ENCODE measurements at places on chromosomes 4 and X.
A peak's percentile ranks its signal among the peaks of the same experiment; 100 is the strongest.

DNA sequence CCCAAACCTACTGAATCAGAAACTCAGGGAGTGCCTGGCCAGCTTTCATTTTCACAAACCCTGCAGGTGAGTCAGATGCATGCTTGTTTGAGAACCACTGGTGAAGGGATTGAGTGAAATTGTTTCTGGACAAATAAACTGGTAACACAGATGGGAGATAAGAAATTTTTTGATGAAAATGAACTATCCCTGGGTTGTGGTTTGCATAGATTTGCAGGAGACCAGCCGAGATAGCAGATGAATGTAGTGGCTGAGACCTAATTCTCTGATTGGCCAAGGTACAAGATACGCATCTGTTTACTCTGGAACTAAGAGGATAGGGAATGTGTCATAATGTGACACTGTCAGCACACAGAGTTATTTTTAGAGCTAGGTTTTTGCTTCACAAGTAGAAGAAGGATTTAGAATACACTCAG lies 117.8 kb upstream of the NOCT start:
- peak; percentile 52 for DNase-seq

DNA sequence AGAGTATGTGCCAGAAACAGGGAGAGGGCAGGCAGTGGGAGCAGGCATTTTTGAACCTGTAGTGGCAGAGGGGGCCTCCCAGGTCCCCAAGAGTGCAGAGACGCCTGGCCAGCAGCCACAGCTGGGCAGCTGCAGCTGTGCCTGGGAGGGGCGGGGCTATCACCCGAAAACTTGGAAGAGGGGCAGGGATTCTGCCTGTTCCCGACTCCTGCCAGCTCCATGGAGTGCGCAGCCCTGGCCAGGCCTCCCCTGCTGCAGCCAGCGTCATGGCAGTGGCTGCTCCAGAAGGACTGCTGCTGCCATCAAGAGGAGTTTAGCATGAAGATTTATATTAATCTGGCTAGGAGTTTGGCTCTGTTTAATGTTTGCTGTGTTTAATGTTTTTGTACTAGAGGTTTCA lies 532.1 kb upstream of the PITX2 start:
- no peak for DNase-seq

- DNase-seq, result no peak
Measured at GRCh38 chrX:3160756-3161155, 119.5 kb downstream of the ARSF start.

DNA sequence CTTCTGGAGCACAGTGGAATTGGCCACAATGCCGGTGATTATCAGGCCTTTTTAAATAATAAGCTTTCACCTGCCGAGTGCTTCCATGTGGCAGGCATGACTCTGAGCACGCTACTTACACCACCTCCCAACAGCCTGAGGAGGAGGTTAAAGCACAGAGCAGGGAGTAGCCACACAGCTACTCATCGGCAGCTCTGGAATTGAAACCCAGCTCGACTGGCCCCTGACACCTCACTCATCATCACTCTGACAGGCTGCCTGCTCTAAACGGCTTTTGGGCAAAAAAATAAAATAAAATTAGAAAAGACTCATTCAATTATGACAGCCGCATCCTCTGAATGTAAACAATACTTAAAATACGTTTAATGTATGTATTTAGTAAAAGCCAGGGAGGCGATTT lies 326.4 kb upstream of the NOCT start:
- DNase-seq, result no peak

- no peak for DNase-seq
Measured at GRCh38 chr4:140680686-140681085, 75.5 kb downstream of the TBC1D9 start.

DNA sequence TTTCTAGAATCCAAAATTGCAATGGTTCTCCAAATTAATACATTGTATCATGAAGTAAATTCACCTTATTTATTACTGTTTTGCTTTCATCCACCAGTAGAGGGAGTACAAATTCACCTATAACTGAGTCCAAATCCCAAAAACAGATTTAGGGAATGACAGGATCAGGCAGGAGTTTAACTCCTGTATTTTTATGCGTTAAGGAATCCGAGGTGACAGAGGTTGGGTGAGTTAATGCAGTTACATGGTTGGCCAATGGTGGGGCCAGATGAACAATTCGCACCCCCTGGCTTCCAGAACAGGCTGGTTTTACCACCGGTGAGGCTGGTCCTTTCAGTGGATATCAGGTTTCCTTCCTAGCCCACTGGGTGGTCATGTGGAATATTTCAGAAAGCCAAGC lies 82.4 kb downstream of the MTNR1A start:
- no peak for DNase-seq

DNA sequence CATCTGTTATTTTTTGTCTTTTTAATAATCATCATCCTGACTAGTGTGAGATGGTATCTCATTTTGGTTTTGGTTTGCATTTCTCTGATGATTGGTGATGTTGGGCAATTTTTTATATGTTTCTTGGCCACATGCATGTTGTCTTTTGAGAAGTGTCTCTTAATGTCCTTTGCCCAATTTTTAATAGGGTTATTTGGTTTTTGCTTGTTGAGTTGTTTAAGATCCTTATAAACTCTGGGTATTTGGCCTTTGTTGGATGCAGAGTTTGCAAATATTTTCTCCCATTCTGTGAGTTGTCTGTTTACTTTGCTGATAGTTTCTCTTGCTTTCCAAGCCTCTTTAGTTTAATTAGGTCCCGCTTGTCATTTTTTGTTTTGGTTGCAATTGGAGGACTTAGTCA lies 152.1 kb upstream of the MED14 start:
- DNase-seq, result no peak

- no peak for DNase-seq
Measured at GRCh38 chr4:152454398-152455011, 81.4 kb downstream of the FBXW7 start.

- no peak for DNase-seq
Measured at GRCh38 chr4:747546-748170, 42.0 kb downstream of the PCGF3 start.

DNA sequence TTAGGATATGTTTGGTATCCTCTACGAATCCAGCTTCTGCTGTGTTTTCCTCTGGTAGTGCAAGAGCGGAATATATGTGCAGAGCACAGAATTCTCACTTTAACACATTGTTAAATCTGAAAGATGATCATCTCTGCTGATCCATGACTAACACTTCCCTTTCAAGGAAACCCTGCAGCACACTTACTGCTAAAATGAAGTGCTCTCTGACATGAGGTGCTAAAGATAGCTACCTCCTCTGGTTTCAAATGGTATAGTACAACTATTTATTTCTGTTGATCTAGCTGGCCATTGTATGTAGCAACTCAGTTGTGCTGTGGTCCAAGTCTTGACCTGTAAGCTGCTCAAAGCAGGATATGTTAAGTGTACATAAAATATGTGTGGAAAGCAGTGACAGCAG lies 162.4 kb upstream of the FMR1 start:
- DNase-seq, result no peak

- no peak for DNase-seq
Measured at GRCh38 chr4:23161787-23162186, 469.1 kb downstream of the GBA3 start.

DNA sequence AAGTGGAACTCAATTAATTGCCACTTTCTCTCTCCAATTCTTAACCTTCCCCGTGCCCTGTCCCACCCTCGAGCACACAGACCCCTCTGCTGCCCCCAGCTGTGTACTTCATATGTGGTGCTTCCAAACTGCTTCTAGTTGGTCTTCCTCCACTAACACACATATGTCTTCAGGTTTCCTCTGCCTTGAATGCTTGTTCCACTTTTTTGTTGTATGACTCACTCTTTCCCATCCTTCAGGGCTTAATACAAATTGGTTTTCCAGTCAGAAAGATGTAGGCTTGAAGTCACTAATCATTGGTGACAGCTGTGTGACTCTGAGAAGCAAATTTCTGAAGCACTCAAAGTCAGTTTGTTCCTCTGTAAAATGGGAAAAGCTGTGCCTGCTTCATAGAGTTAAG lies 30.6 kb downstream of the TRIM2 start:
- no peak for DNase-seq

- DNase-seq, result peak; percentile 75
Measured at GRCh38 chrX:115690511-115691216, 129.7 kb downstream of the PLS3 start.

- no peak for DNase-seq
Measured at GRCh38 chr4:126004941-126005340, 690.2 kb downstream of the FAT4 start.

- DNase-seq, result peak; percentile 33
Measured at GRCh38 chr4:39931441-39931901, 46.2 kb downstream of the PDS5A start.

DNA sequence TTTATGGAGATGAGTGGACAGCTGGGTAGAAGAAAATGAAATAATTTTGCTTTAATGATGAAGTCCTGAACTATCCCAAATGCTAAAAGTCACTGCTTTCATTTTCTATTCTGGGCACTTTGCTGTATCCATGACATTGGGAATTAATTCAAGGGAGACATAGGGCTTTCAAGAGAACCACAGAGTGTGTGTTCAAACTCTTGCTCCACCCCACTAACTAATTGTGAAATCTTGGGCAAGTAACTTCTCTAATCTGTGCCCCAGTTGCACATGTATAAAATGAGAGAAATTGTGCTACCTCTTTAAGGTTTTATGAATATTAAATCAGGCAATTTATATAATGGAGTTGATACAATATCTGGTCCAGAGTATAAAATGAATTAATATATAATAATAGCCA lies 1422.0 kb downstream of the ADGRL3 start:
- no peak for DNase-seq

DNA sequence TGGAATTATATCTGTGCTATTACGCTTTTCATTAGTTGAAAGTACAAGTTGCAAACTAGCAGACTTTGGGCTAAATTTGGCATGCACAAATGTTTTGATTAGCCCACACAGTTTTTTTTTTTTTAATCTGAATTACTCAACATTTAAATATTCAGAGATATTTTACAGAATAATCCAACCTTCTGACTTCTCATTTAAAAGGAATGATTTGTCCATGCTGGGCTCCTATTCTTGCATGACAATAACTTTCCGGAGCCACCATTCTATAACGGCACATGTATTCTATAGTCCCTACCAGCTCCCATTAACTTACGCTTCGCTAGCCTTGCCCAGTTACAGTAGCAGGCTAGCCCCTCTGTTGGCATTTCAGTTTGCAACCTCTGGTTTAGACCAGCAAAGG lies 219.3 kb upstream of the FTHL17 start:
- no peak for DNase-seq

DNA sequence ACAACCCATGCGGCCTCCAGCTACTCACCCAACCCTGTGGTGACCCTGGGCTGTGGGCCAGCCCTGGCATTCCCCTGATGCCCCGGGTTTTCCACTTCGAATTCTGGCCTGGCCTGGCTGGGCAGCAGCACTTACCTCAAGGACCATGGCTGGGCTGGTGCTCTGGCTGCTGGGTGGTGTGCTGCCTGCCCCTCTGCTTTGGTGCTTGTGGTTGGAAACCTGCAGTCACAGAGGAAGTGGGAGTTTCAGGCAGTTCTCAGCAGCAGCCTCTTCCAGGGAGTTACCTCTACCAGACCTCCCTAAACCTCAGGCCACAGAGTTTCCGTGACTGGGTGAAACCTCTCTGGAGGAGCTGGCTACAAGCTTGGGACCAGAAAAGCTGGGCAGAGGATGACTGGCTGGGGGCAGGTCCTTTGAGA lies at the start of gene CXCR3:
TSS of gene CXCR3 (minus strand) at position 209 of the 419 bp plus-strand sequence. CDS start at position 147, 62 bp downstream.
- DNase-seq, result peak; percentile 91

DNA sequence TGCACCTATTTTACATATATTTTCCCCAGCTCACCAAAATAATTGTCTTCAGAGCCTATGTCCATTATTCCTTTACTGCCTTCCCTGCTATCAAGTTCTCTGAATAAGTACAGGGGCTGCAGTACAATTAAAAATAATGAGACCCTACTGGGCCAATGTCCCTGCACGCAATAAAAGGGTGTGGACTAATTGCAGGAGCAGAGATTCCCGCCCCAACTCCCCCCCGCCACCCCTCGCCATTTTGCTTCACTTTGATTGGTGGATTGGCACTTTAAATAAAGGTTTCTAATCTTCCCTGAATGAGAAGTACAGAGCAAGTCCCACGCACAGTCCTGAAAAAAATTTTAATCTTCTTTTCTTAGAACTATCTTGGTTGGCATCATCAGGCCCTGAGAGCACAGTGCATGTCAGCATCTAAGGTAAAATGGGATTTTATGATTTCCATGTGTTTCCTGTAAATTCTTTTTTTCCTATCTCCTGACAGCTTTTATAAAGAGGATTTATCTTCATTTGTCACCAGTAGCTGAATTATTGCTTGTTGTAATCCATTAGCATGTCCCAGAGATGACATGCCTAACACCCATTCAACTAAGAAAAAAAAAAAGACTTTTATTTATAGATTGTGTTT lies at the start of gene AMBN:
TSS of gene AMBN (plus strand) at position 302 of the 628 bp plus-strand sequence. CDS start at position 405, 103 bp downstream.
- no peak for DNase-seq

GRCh38 chr4:154939851-154940250 lies 158.8 kb downstream of the RBM46 start:
- DNase-seq, result no peak

DNA sequence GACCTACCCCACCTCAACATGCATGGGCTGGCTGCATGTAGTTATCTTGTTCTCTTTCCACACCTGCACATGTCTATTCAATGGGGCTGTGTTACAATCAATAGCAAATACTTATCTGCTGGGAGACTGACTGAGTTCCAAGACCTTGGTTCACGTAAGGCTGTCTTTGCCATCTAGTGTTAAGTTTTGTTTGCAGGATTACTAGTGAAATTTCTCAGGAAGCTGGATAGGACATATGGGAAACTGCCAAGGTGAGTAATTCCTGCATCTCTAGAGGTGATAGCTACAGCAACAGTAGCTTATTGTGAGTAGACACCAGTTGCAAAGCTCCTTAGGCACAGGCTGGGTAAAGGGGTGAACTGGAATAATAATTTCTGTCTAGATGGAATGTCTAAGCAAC lies 177.5 kb downstream of the ENOX2 start:
- DNase-seq, result no peak

DNA sequence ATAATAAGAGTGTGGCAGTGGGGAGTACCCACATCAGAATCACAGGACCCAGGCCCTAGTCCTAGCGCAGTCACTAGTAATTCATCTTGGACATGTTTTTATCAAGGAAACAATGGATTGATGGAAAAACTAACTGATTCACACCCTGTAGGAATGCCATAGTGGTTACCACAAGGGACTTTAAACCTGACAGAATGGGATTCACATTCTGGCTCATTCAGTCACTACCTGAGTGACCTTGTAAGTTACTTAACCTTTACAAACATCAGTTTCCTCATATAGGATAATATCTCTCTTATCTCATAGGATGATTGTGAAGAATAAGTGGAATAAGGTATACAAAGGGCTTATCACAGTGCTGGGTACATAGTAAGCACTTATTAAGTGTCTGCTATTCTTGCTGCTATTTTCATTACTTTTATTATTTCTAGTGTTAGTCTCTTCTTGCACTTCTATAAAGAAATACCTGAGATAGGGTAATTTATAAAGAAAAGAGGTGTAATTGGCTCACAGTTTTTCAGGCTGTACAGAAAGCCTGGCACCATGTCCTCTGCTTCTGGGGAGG lies 247.5 kb upstream of the KLF3 start:
- no peak for DNase-seq

GRCh38 chr4:79584352-79584751 lies 176.3 kb upstream of the GK2 start:
- DNase-seq, result no peak

DNA sequence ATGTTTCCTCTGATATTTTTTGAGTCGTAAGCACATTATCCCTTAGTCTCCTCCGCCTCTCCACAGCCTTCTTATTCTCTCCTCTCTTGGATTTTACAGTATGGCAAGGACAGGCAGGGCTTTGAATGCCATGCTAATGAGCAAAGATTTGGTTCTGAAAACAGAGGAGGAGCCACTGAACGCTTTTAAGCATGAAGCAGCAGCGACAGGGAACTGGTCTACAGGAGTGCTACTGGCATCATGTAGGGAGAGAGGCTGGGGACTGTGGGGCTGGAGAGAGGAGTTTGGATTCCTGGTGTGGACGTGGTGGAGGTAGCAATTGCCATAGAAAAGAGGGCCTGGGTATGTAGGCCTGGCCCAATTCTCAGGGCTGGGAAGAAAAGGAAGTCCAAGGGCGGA lies 4.6 kb upstream of the CD99L2 start:
- DNase-seq, result no peak

Measured in activated CD4-positive, alpha-beta T cell treated with anti-CD3 and anti-CD28 coated beads, Interleukin-2, Interleukin-6, amounts not matched to agents 100 ng/mL and 50 ng/mL, durations not matched to agents 16 hours and 8 hours (primary cell).